NCI-H1092 (cell line): ENCODE measurements at places on chromosomes 6 and 20.

- no peak for DNase-seq
Observed at GRCh38 chr20:35339636-35340035, 47.4 kb upstream of the FAM83C start.

DNA sequence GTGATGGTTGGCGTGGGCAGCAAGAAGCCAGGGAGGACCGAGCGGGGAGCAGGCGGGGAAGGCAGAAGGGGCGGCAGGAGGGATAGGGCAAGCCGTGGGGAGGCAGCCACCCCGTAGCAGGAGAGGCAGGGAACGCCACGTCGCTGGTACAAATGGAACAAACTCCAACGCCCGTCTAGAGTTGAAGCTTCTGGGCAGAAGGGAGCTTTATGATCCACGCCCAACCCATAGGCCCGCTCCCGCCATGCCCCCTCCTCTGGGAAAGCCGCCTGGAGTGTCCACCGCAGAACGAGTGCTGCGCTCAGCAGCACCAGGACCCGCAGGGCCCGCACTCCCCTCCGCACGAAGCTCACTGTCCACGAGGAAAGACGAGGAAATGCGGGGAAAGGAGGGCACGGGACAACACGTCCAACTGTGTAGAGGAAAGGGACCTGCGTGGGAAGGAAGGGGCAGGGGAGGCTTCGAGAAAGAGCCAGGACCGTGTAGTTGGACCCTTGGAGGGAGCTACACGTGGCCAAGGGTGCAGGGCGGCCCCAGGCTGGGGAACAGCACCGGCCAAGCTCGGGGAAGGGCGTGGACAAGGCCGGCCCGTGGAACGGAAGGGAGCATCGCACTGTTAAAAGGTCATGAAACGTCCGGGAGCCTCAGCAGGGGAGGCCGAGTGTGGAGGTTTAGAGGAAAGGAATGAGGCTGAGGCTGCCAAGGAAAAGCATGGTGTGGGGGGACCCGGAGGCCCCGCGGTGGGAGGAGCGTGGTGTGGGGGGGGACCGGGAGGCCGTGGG lies 204.0 kb downstream of the DLL1 start:
- DNase-seq: no peak

GRCh38 chr6:30618270-30618797 lies 694 bp downstream of the MRPS18B start:
- no peak for DNase-seq

GRCh38 chr20:62355516-62355877 lies 11.6 kb downstream of the LAMA5 start:
- no peak for DNase-seq

DNA sequence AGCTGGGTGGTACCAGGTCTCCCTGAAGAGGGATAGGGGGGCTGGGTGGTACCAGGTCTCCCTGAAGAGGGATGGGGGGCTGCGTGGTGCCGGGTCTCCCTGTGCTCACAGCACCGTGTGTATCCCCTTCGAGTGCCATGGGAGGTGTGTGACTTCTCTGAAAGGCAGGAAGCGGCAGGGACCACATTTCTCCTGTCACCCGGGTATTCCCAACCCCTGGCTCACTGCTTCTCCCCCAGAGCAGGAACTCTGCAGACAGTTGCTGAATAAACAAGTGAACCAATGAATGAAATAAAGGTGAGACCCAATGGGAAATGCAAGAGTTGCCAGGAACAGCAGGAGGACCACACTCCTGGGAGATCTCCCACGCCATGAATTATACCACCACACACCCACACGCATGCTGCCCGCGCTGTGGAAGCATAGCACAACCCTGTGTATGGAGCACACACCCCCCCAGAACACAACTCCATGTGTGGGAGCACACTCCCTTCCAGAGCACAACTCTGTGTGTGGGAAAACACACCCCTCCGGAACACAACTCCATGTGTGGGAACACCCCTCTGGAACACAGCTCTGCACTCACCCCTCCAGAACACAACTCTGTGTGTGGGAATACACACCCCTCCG lies 50.7 kb downstream of the RNASET2 start:
- no peak for DNase-seq

- DNase-seq: no peak
Observed at GRCh38 chr20:50792708-50793574, 1.9 kb upstream of the BCAS4 start.

DNA sequence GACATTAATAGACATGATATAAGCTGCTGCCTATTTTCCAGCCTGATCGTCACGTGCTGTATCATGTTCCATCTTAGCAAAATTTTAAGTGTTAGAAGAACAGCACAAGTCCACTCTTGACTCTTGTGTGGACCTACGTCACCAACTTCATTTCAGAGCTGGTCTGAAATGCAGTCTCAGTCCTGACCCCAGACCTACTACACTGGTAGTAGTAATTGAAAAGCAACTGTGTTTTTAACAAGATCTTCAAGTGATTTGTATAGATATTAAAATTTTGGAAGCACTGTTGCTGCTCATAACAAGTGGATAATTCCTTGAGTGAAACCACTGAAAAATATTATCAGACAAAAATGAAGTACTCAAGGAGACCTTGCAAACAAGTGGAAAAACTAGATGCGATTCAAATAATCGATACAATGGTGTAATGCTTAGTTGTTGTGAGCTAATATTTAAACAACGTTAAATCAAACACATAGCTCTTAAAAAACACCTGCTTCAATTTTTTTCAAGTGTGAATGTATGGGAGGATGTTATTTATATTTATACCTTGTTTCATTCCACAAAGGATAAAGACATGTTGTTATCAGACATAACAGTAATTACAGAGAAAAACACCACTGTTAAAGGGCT lies 110.9 kb upstream of the JAG1 start:
- no peak for DNase-seq

DNA sequence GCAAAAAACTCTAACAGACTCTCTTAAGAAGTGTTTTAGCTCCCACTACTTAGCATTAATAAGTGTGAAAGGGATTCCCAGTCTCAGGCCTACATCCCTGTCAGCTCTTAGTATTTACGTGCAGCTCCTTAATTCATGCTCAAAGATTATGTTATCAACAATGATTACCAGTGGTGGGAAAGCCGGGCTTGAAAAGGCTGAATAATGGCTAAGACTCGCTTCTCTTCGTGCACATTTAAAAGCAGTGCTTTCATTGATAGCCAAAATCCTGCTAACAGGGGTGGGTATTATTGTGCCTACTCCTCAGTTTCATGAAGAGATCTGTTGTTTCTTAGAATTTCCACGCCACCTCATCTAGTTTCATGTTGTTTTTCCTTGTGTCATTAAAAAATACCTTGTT lies 518.8 kb downstream of the GRIK2 start:
- DNase-seq: no peak

GRCh38 chr6:113439866-113440265 lies 417.3 kb upstream of the MARCKS start:
- DNase-seq: no peak

DNA sequence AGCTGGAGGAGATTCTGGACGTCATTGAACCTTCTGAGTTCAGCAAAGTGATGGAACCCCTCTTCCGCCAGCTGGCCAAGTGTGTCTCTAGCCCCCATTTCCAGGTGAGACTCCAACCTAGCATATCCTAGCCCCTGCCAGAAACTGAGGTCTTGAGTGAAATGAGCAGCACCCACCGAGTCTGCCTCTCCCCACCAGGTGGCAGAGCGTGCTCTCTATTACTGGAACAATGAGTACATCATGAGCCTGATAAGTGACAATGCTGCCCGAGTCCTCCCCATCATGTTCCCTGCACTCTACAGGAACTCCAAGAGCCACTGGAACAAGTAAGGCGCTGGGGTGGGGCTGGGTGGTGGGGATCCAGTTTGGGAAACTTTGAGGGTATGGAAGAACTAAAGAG lies 4.6 kb downstream of the MEA1 start:
- peak; percentile 10 for DNase-seq

DNA sequence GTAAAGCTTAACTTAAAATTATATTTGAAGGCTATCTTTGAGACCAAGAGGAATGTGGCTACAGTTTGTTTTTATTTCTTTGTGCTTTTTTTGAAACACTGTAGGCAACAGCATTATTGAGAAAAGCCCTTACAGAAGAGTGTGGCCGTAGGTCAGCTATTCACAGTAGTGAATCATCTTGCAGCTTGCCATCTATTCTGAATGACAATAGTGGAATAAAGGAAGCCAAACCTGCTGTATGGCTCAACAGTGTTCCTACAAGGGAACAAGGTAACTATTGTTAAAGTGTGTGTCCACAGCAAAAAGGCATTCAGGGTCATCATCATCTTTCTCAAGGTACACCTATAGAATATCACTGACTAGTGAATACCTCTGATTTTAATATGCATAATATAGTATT lies 88.5 kb downstream of the KIZ start:
- no peak for DNase-seq

DNA sequence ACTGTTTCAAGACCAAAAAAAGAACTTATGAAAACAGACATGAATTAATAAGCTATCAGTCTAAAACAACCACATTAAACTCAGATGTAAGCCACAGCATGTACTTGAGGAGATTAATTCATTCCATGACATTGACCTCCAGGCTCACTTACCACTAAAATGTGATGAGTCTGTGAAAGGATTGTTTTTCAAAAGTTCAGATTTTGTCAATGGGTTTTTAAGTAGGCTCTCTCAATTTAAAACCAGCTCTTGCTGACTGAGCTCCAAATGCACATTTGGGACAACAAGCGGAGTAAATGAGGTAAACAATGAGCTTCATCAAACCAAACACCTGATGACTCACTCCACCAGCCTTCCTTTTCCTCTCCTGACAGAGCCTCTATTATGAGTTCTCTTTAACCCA lies 197.0 kb downstream of the SIM1 start:
- no peak for DNase-seq

DNA sequence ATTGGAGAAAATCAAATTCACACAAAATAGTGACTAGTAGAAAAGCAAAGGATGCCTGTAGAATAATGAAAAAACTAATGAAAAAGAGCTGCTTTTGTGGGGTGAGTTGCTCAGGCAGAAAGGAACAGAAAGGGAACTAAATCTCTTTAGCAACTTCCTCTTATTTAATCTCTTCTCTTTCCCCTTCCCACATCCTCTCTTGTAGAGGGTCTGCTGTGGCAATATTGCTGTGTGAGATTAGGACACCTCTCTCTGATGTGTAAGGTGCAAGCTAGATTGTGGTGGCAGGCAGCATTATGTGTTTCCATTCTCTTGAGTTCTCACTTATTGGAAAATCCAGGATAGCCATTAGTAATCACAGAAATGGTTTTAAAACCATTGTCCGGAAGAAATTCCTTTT lies 49.7 kb downstream of the SYNE1 start:
- no peak for DNase-seq
